ENCODE measurements at places on chromosomes 12 and 14.

- no peak for DNase-seq
These were observed 91.3 kb downstream of the GALC start for GRCh38 chr14:87901652-87902051.

DNA sequence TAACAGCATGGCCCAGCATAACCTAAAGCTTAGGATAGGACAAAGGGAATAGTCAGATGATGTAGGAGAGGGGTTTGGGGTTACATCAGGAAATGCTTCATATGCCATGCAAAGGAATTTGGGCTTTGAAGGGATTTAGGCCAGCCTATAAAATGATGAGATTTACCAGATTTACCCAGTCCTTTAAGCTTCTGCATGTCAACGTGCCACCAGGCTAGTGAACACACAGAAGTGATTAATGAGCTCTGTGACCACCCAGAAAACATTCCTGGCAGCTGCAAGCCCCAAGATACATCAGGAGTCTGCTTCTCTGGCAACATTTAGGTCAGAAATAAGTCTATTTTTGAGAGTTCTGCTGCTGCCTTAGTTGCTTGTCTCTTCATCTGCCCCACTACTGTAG is 118.3 kb downstream of the LRIG3 start:
- no peak for DNase-seq

DNA sequence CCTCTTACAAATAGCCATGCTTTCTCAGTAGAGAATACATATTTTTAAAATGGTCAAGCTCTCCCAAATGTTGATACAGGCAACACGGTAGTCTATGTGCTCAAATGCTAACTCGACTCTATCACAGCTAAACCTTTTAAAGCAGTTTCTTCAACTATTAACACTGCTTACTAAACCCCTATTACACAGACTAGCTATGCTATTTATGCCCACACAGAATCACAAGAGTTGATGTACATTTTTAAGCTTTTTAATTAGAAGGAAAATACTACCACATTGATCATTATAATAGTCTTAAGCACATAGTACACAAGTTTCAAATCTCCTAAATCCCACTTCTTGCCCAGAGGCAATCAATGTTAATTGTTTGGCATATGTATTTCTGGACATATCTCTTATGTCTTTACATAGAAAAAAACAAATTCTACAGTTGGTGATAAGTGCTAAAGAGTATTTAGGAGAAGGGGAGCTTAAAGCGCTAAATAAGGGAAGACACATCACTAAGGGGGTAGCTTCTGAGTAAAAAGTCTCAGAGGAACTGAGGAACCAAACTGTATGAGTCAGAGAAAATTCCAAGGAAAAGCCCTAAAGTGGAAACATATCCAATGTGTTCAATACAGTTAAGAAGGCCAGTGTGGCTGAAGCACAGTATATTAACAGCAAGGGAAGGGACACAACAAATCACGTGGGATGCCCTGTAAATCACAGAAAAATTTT is 13.7 kb downstream of the HNRNPC start:
- DNase-seq, result no peak

DNA sequence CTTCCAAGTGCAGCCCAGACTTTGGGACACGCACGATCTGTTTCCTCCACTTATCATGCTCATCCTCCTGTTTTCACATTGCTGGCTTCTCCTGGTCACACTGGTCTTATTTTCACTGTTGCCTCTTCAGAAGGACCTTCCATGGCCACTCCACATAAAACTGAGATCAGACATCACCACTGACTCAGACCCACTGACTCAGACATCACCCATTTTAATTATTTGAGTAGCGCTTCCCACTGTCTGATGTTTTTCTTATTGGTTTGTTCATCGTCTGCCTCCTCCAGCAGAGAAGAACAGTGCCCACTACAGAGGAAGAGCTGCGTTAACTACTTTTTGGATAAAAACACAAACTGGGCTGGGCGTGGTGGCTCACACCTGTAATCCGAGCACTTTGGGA is 270.5 kb upstream of the PWP1 start:
- DNase-seq, result no peak

- DNase-seq, result peak; percentile 53
These were observed 1.8 kb downstream of the FBXL14 start for GRCh38 chr12:1592444-1593173.

DNA sequence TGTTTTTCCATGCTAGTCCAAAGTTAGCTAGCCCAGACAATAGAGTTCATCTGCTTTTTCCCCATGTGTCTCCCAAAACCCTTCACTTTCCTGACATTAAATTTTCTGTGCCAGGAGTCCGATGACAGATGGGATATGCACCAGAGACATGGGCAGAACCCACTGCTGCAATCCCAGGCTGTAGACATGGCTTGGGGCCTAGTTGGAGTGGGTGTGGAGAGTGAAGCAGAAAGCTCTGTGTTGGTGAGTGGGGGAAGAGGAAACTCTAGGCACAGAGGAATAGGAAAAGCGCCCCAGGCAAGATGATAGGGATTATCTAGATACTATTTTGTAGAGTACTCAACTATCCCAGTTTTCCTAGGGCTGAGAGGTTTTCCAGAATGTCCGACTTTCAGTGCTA is 4.8 kb upstream of the KRT74 start:
- no peak for DNase-seq

GRCh38 chr12:118446247-118446646 is 69.9 kb downstream of the SUDS3 start:
- DNase-seq, result no peak

- no peak for DNase-seq
These were observed 468.7 kb upstream of the SOX5 start for GRCh38 chr12:24418157-24418556.

GRCh38 chr14:74018174-74018585 is 908 bp downstream of the ENTPD5 start:
- no peak for DNase-seq

- DNase-seq, result no peak
These were observed 69.6 kb downstream of the GALNT8 start for GRCh38 chr12:4789776-4790175.

- DNase-seq, result no peak
These were observed 80.2 kb downstream of the BAZ1A start for GRCh38 chr14:34794941-34795340.

DNA sequence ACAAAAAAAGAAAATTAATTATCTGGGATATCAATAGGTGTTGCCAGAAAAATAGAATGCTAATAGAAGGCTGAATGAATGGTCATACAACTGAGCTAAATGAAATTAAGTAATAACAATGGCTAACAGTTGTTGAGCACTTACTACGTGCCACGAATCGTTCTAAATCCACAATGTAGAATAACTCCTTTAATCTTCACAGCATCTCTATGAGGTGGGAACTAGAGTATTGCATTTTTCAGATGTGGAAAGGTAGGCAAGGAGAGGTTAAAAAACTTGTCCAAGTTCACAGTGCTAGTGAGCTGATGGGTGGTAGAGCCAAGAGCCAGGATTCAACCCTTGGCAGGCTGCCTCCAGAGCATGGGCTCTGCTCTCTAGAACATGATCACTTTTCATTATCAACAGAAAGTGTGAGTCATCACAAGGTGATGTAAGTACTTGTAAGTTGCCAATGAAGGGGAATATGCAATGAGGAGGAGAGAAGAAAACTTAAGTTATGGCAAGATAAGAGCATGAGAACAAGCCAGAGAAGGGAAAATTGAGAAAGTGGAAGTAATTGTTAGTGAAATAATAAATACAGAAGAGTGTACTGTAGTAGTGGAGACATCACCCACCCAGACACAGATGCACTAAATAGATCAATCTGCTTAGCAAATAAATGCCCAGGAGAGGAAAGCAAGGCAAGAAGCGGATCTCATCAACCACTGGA is 122.1 kb downstream of the PRKD1 start:
- DNase-seq, result peak; percentile 76

GRCh38 chr14:22449600-22449905 is 139.5 kb downstream of the DAD1 start:
- DNase-seq, result no peak

DNA sequence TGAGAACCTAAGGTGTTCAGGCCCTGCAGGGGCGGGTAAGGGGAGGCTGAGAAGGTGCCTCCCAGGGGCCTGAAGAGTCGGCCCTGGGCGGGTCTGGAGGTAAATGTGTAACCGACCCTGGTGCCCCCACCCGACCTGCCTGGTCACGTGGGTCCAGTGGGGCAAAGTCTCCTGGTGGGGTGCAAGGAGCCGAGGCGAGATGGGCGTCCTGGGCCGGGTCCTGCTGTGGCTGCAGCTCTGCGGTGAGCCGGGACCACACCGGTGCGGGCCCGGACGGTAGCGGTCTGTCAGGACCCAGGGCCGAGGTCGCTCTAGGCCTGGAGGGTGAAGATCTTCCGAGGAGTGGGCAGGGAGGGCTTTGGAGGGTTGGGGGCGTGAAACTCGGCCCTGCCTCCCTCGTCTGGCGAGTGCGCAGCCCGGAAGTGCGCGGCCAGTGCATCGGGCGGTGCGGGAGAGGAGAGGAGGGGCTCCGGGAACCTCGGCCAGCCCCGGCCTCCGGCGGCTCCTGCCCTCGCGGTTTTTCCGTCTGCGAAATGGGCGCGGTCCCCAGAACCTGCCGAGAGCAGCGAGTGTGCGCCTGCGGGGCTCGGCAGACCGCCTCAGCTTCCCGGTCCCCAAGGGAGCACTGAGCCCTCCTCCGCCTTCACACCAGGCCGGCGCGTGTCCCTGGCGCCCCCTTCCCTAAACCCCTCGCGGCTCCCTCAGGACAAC is at the start of gene AMN:
TSS of gene AMN (plus strand) at position 174 of the 711 bp plus-strand sequence. CDS start at position 200, 26 bp downstream.
- peak; percentile 21 for DNase-seq

GRCh38 chr12:5480938-5481303 is 49.0 kb downstream of the NTF3 start:
- DNase-seq, result no peak

DNA sequence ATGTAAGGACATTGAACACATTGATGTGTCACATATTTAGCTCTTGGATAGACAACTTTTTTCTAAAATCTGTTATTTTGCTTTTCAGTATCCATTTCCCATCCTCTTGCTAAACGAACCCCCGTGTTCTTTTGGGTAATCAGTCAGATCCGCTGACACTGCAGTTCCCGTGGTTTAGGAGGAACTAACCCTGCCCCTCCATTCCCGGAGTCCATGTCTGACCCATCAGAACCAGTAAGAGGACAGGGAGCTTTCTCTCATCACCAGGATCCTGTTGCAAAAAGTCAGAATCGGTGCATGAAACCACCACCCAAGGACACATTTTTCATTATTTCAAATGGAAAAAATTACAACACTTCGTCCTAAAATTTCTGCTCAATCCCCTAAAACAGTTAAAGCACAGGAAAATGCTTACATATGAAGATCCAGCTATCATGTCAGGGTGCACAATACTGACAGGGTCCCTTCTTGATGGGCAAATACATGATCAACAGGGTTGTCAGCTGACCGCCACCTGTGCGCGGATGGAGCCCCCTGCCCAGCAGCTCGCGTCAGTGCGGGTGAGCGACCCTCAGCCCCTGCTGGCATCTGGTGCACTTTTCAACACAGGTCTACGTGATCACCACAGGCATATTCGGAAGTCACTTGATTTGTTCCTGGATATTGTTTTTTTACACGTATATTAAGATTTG is 276.8 kb downstream of the ADGRD1 start:
- no peak for DNase-seq

DNA sequence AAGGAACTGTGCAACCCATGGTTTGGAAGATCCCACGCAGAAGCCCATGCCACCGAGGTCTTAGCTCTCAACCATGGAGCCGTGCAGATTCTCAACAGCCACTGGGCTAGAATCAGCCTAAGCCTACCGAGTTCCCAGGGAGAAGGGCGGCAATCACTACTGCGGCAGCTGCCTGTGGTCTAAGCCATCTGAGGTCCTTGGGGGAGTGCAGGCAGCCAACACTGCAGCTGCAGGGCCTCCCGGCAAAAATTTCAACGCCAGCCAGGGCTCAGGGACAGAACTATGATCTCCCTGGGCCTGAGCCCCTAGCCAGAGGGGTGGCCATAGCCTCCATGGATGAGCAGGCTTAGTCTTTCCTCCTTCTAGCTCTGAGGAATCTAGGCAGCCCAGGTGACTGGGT is 156.8 kb upstream of the CLEC14A start:
- peak; percentile 38 for DNase-seq

GRCh38 chr12:113305281-113305856 is 29.5 kb downstream of the SLC8B1 start:
- DNase-seq, result no peak

GRCh38 chr12:95641299-95641952 is 90.2 kb upstream of the USP44 start:
- DNase-seq, result no peak

- no peak for DNase-seq
These were observed 84.4 kb downstream of the ARF6 start for GRCh38 chr14:49977126-49977841.

DNA sequence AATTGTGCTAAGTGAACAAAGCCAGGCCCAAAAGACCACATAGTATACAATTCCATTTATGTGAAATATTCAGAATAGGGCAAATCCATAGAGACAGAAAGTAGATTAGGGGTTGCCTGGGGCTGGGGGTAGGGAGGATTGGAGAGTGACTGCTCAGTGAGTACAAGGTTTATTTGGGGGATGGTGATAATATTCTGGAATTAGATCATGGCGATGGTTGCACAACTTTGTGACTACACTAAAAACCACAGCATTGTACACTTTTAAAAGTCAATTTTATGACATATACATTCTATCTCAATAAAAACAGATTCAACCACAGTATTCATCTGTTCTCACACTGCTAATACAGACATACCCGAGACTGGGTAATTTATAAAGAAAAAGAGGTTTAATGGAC is 68.7 kb upstream of the MAP1LC3B2 start:
- DNase-seq, result no peak

GRCh38 chr14:89378119-89378518 is 38.9 kb downstream of the FOXN3 start:
- DNase-seq, result no peak

DNA sequence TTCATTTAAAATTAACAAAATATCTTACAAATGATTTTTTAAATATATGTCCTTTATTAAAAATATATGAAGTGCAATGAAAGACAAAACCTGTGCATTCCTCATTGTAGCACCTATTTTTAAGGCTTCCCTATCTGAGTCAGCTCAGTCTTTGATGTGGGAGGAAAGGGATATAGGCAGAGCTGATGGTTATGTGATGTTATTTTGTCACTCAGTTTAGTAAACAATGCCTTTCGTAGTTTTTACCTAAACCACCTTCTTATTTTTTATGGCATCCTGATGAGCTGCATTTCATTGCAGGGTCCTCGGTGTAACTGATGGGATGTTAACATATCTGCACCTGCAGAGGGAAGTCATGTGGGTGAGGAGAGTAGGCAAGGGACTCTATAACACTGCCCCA is 58.9 kb upstream of the FRMD6 start:
- no peak for DNase-seq

DNA sequence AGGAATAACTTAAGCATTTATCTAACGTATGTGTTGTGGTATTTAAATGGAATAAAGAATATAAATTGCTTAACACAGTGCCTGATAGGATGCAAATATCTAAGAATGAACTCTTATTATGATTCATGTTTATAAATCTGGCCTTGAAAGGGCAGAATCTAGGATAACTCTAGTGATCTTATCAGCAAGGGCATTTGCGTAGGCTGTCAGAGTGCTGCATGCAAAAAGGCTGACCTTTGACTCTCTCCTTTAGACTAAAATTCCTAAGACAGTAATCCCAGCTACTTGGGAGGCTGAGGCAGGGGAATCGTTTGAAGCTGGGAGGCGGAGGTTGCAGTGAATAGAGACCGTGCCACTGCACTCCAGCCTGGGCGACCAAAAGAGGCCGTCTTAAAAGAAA is 31.3 kb upstream of the ANP32D start:
- no peak for DNase-seq
